Ammon's horn (tissue), 1 donor: ENCODE measurements at places on chromosomes 7 and 10.

DNA sequence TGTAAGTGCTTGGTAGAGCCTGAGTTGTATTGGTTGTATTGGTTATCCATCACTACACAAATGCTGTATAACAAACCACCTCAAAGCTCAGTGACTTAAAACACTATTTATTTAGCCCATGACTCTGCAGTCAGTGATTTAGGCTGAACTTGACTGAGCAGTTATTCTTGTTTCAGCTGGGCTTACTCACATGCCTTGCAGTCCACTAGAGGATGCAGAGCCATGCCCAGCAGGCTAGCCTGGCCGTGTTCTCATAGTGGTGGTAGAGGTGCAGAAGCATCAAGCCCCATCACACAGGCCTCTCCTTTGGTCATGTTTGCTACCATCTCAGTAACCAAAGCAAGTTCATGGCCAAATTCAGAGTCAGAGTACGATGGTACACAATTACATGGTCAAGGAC lies 43.9 kb downstream of the LUC7L2 start:
- DNase-seq: no peak

DNA sequence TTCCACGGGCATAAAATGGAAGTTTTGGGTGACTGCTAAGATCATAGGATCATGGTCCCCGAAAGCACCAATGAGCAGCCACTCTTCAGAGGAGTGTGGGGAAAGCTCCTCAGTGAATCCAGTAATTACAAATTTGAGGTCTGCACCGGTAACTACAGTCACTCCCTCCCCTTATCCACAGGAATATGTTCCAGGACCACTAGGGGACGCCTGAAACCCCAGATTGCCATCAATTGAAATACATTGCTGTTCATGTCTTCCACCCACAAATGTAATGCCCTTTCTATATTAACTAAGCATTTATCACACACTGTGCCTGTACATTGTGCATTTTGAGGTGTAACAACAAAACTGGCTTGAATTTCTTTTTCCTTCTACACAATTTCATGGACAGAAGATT lies 447.9 kb upstream of the PFKP start:
- DNase-seq: no peak

DNA sequence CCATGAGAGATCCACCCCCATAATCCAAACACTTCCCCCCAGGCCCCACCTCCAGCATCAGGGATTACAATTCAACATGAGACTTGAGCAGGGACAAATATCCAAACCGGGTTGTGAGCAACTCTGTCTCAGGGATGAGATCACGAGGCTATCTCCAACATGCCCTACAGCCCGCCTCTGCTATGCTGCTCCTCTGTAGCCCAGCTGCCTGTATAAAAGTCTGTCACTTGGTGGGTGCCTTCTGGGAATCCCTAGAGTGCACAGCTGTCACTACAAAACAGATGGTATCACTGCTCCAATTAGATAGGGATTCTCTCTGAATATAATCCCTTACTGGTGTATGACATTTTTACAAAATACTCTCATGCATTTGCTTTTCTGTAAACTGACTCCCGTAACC lies 114.9 kb upstream of the NANOS1 start:
- peak; percentile 43 for DNase-seq

DNA sequence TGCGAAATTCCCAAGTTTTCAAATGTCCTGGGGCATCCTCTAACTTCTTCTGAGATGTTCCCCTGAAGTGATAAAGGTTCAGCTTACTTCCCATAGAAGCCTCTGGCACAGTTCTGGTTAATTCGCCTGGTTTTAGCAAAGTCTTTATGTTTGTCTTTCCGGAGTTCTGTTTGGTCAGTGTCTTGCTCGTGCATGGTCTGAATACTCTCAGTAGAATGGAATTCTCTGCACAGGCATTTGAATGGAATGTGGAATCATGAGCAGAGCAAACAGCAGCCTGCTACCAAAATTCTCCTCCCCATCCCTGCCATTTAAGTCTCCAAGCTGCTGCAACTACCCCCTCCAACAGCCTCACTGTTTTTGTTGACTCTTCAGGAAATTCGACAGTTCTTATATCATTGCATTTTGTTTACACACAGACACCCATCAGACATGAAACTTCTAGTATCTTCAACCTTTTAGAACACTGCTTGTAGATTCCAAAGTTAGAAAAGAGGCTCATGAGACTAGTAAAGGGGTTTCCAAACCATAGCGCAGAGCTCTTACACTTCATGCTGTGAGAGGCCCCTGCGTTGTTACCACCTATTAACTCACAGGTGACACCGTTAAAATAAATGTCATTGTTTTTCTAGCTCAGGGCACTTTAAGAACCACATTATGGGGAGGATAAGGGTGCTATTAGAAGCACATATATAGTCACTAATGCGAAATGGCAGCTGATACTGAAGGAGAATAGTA lies 129.7 kb downstream of the PLCE1 start:
- no peak for DNase-seq

- no peak for DNase-seq
These were observed 93.1 kb downstream of the NRP1 start for GRCh38 chr10:33241351-33241750.

- no peak for DNase-seq
These were observed 52.2 kb upstream of the MKI67 start for GRCh38 chr10:128178302-128178958.

- DNase-seq: peak; percentile 23
These were observed at the start of gene JCAD for GRCh38 chr10:30059209-30060107. Gene JCAD (minus strand): TSS chr10:30059586. CDS start chr10:30047812, 11,774 bp downstream.

DNA sequence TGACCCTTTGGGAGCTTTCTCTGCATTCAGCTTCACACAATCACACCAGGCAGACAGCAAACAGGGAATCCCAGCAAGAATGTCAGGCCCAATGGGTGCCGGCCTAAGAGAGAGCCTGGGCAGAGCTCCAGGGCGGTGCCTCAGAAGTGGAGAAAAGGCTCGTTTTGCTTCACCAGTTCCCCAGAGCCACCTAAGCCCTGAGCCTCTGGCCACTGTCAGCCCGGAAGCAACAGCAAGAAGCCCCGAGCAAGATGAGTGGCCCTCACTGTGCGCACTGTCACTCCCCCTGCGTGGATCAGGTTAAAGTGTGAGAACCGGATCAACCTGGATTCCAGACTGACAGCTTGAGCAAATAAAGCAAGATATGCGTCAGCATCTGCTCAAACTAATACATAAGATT lies 14.7 kb downstream of the CNPY1 start:
- DNase-seq: no peak

GRCh38 chr10:74415146-74415839 lies 264.3 kb downstream of the ADK start:
- DNase-seq: no peak

GRCh38 chr10:33521062-33521461 lies 186.6 kb upstream of the NRP1 start:
- DNase-seq: no peak

DNA sequence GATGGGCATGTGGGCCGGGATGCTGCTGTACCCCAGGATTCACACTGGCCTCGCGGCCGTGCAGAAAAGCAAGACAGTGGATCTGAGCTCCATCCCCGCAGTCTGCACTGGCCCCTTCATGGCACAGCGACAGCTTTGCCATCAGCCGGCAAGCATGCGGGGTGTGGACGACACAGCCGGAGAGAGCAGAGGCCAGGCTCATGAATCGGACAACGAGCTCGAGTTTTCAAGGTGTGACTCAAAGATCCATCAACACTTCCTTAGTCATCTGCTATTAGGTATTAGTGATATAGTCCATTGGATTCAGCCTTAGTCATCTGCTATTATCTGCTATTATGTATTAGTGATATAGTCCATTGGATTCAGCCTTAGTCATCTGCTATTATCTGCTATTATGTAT lies 254.7 kb downstream of the KLF6 start:
- no peak for DNase-seq

GRCh38 chr10:18350340-18350739 lies 210.1 kb downstream of the CACNB2 start:
- DNase-seq: no peak

DNA sequence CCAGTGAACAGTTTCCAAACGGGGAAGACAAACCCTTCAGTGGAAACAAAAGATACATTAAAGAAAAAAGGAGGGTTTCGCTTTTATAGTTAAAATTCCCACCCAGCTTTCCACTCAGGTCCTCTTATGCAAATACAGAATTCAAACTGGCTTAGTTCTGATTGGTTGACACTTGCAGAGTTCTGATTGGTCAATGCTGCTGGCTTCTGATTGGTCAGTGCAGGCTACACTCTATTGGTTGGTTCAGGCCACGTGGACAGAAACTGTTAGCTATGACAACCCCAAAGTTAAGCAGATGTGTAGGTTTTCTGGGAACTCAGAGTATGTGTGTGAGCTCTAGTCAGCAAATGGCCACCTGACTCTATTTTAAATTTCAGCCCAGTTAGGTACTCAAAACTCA lies 80.0 kb downstream of the FBXL13 start:
- no peak for DNase-seq
